ENCODE measurements at places on chromosomes 4 and X.
A peak's percentile ranks its signal among the peaks of the same experiment; 100 is the strongest.

DNA sequence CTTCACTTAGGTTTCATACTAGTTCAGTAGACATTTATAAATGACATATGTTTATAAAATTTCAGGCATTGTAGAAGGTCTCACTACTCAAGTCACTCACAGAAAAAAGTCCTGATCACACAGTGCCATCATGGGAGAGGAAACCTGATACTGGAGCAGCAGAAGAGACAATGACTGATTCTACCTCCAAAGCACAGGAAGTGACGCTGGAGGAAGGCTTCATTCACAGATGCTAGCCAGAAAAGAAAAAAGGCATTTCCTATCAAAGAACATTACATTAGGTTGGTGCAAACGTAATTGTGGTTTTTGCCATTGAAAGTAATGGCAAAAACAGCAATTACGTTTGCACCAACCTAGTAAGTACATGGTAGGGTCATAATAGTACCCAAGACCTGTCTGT, 79.5 kb downstream of the RASGEF1B start:
- no peak for DNase-seq

- no peak for DNase-seq
Observed at GRCh38 chr4:10140866-10141759, 24.5 kb upstream of the WDR1 start.

- no peak for DNase-seq
Observed at GRCh38 chr4:18250564-18250963, 229.0 kb upstream of the LCORL start.

- no peak for DNase-seq
Observed at GRCh38 chr4:20451986-20452385, 200.3 kb downstream of the SLIT2 start.

DNA sequence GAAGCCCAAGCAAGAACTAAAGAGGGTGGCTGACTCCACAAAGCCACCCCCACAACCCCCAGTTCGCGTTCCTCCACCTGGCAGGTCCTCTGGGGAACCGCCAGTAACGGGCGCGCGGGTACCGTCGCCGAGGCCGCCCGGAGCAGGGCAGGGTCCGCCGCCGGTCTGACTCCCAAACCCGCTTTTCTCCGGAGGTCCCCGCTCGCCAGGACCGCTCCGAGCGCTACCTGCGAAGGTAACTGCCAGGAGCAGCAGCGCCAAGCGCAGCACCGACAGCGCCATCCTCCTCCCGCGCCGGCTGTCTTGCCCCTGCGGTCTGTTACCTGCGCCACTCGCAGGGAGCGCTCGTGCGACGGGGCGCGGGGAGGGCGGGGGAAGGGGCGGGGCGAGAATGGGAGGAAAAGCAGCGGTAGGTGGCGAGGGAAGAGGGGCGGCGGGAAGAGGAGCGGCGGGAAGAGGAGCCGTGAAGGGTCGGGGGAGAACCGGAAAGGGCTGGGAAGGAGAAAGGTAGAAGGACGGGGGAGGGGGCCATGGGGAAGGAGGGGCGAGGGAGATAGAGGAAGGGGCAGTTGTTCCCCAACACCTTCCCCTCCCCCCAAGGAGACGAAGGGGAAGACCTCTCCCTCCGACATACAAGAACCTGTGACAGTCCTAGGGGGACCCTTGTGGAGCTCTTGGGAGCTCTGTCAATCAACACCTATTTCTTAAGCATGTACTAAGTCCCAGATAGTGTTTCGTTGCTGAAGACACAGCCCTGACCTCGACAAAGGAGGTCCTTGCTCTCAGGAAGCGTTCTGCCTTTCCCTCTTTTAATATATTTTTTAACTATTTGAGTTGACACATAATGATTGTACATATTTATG, at the start of gene SPINK2:
Gene SPINK2, minus strand, starts transcription at position 321 of the 863 bp plus-strand sequence. Its CDS starts 39 bp downstream, at position 282.
- DNase-seq = peak; percentile 53

DNA sequence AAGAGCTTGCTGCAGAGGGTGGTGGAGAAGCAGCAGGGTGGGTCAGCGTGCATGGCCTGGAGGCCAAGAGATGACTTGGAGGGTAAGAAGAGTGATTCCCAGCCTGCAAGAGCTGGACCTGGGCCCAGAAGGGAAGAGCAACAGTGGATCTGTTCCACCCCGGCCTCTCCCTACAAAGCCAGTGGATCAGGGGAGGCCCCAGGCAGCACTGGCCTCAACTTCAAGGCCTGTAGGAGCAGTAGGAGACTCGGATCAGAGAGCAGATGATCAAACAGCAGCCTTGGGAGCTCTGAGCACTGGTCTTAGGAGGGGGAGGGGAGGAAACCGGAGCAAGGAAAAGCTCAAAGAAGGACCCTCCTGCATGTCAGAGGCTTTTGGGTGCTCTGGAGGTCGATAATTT, 7.6 kb downstream of the L1CAM start:
- DNase-seq = no peak

GRCh38 chr4:88616275-88617150, 24.2 kb downstream of the HERC3 start:
- DNase-seq = no peak

DNA sequence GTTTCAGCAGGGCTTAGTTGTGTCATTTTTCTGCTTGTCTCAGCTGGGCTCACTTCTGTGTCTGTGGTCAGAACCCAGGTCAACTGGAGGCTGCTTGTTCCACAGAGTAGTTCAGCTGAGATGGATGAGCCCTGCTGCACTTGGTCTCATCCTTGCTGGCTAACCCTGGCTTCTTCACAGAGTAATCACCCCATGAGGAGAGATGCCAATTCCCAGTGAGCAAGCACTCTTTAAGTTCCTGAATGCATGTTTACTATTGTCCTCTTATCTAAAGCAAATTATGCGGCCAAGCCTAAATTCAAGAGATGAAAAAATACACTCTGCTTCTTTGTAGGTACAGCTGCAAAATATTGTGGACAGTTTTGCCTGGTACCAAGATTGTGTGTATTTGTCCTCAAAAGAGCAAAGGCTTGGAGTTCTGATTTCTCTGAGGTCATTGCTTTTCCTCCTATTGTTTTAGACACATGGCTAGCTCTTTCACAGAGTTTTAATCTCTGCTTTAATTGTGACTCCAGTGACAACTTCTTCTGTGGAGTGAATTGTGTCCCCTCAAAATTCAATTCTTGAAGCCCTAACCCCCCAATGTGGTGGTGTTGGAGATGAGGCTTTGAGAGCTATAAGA, 236.6 kb upstream of the ANKRD50 start:
- no peak for DNase-seq

DNA sequence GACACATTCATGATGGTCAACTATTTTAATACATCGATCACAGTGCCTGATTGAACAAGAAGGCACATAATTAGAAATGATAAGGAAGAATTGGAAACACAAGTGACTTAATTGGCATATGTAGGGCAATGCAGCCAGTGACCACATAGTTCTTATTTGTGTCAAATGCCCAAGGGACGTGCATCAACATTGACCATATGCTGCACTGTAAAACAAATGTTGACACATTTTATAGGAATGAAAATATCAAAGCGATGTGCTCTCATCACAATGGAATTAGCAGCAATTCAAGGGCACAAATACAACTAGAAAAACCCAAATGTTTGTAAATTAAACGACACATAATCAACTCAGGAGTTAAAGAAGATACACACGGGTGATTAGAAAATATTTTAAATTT, 948.3 kb upstream of the PRKX start:
- no peak for DNase-seq

DNA sequence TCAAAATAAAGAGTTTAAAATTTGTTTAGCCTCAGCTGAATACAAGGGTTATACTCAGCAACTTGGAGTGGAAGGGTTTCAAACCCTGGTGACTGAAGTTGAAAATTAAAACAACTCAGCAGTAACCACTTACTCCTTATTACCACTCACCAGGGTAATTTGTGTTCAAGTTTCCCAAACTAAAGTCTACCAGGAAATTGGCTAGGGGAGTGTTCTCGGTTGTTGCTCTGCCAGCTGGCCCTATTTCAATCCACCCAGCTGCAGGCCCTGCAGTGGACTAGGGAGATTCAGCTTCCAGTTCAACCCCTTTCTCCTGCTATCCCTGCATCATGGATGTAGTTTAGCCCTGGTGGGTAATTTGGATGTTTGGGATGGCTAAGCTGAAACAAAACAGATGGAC, 37.8 kb upstream of the EXOC1L start:
- no peak for DNase-seq

- no peak for DNase-seq
Observed at GRCh38 chrX:112889400-112889799, 48.8 kb upstream of the AMOT start.

GRCh38 chrX:123088930-123089329, 95.1 kb upstream of the GRIA3 start:
- no peak for DNase-seq

DNA sequence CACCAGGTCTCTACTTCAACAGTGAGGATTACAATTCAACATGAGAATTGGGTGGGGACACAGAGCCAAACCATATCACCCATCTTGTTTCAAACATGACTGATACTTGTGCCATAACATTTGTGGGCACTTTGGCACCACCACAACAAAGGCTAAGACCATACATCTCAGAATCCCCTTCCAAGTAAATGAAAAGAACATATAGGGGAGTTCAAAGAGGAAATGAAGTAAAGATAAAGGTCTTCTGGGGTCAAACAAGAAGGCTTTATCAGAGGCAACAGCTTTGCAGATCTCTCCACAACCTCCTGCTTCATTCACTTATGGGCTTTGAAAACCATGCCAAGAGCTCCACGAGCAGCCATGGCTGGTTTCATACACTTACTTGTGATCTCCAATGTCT, 122.7 kb downstream of the ANKRD50 start:
- DNase-seq = no peak

DNA sequence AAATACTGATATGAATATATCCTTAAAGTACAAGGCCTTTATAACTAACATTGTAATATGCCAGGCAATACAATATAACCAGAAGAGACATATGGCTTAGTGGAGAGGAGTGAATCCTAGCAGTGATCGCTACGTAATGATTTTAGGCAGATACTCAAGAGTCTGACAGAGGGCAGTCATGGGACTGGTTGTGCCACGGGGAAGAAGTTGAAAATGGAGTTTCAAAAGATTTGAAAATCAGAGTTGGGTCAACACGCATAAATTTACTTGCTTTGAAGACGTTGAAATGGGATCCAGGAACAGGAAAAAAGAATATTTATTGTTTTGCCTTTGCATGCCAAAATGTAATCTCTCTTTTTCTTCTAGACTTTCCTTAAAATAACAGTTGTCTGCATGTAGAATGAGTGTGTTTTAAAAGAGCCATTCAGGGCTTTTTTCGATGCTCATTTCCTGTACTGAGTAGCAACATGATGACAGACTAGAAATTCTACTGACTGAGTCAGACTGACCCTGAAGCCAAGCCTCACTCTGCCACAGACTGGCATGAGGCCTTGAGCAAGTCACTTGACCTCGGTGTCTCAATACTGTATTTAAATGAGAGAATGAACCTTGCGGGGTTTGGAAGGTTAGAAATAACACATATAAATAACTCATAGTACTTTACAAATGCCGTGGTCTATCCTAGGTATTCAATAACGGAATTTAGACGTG, 8.1 kb upstream of the SMS start:
- DNase-seq = no peak

DNA sequence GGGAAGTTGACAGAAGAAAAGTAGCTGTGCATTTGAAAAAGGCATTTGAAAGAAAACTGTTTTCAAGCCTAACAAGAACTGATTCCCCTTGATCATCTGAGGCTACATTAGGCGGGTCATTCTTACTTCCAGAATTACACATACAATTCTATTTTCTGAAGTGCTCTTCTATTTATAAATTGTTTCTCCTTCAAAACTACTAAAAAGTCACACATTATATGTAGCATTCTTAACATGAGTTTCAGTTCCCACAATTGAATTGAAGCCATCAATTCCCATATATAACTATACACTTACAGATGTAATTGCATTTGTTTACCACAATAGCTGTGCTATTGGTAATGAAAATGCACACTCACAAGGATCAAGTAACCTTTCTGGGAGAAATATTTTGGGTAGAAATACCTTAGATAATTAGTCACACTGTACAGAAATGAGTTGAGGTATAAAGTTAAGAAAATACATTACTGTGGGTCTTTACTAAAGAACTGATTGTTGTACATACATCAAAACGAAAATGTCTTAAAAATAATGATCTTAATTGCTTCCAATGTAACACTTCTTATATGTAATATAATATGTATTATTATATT, 1688.0 kb upstream of the AGA start:
- no peak for DNase-seq

Data from activated CD8-positive, alpha-beta memory T cell treated with anti-CD3 and anti-CD28 coated beads for 1 hour (primary cell).